Activated naive CD8-positive, alpha-beta T cell treated with anti-CD3 and anti-CD28 coated beads for 36 hours (primary cell): ENCODE measurements at places on chromosomes 6 and 20. TPM values are rescaled to one million over a fixed set of nuclear protein-coding genes. Genes with fewer than 3 reads are reported as not detected.

Gene VGLL2
- total RNA-seq, result not detected

Gene SPTLC3
- 1.7 TPM for total RNA-seq

Gene EYA4
- not detected for total RNA-seq

Gene HLA-DQB1
- total RNA-seq, result 13.9 TPM

Gene SRXN1
- total RNA-seq, result 18.1 TPM

GRCh38 chr6:9938801-9939200, 476.1 kb downstream of the TFAP2A start:
- no peak for DNase-seq

GRCh38 chr6:6503191-6503590, 85.3 kb upstream of the LY86 start:
- DNase-seq, result no peak

DNA sequence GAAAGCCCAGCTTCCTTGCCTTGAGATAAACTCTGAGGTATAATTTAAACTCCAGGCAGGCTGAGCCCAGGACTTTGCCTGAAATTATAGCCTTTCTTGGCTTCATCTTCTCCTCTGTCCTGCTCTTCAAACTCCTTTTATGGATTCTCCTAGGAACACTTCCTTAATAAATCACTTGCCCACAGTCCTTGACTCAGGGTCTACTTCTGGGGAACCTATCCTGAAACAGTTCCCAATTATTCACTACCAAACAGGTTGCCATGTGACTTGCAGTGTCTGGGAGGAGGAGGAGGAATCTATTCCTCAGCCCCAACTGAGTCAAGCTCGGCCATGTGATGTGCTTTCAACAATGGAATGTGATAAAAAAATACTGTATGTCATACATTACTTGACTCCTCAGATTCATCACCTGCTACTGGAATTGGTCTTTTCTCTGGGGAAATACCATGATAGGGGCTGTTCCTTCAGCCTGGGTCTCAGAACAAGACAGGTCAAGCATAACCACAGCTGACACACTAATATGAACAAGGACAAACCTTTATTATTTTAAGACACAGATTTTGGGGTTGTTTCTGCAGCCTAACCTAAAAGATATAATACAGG, 20.5 kb upstream of the CDKN1A start:
- no peak for DNase-seq

DNA sequence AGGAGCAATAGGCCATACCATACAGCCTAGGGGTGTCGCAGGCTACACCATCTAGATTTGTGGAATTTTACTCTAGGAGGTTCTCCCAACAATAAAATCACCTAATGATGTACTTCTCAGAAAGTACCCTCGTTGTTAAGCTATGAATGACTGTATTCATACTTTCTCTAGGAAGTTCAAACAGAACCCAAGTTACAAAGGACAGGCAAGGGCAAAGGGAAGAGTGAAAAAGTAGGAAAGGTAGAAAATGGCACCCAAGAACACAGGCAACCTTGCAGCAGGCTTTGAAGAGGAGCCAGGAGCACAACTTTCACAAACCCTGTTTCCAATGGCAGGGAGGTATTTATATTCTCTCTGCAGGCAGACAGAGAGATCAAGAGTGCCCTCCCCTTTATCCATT, 67.2 kb downstream of the B4GALT5 start:
- DNase-seq, result no peak
